Mucosa of descending colon (tissue), 3 donors: ENCODE measurements at places on chromosomes 3 and 15.

GRCh38 chr3:81502236-81502635, 259.2 kb downstream of the GBE1 start:
- DNase-seq = no peak

GRCh38 chr15:29207027-29207757, 62.4 kb downstream of the NSMCE3 start:
- DNase-seq = no peak

- no peak for DNase-seq
Observed at GRCh38 chr15:59278120-59278519, 71.5 kb downstream of the LDHAL6B start.

DNA sequence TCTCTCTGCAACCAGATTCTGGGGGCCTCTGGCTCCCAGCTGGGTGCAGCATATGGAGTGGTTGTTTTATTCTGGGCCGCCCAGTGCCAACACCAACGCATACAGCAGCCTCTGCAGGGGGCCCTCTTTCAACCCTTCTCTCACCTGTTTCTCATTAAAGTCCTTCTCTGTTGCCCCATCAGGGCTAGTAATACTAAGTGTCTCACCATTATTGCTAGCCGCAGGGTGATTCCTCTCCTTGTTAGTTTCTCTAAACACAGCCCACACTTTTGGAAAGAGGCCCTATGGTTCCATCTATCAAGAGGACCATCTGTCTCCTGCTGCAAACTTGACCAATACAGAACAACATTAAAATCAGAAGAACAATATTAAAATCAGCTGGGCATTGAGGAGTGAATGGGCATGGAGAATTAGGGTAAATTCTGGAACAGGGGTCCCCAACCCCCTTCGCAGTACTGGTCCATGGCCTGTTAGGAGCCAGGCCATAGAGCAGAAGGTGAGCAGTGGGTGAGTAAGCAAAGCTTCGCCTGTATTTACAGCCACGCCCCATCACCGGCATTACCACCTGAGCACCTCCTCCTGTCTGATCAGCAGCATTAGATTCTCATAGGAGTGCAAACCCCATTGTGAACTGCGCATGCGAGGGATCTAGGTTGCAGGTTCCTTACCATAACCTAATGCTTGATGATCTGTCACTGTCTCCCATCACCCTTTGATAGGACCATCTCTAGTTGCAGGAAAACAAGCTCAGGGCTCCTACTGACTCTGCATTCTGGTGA, 36.5 kb downstream of the ALS2CL start:
- DNase-seq = no peak

- DNase-seq = no peak
Observed at GRCh38 chr15:33094336-33094735, 100.2 kb downstream of the FMN1 start.

- DNase-seq = no peak
Observed at GRCh38 chr3:170539897-170540296, 46.0 kb downstream of the SLC7A14 start.

GRCh38 chr3:140499114-140499757, 178.6 kb upstream of the TRIM42 start:
- no peak for DNase-seq

- DNase-seq = no peak
Observed at GRCh38 chr3:166531730-166532129, 694.5 kb upstream of the BCHE start.

DNA sequence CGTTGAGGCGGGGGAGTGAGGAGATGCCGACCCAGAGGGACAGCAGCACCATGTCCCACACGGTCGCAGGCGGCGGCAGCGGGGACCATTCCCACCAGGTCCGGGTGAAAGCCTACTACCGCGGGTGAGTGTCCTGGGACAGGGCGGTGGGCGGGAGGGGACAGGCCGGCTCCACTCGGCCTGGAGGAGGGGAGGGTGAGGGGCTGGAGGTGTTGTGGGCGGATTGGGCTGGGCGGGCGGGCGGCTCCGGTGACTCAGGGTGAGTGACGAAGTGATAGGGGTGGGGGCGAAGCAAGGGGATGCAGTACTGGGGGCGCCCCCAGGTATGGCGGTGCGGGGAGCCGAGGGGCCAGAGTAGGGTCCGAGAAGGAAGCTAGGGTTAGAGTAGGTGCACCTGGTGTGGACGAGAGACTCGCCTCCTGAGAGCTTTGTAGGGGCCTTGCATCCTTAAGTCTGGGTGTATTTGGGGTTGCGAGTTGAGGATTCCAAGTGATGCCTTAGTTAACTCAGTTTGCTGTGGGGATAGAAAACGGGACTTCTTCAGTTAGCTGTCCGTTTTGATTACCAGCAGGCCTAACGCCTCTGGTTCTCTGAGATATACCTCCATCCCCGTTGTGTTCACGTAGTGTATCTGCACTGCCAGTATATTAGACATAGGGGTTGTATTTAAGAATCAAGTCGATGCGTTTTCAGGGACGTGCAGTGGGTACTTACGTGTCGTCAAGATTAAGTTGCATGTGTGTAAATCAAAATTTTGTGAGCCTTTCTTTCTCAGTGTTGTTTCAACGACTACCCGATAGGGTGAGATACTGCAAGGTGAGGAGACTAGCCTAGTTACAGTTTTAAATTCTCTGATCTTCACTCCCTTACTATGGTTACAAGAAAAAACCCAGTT, 670 bp downstream of the PRKCI start:
- DNase-seq = peak; percentile 47

DNA sequence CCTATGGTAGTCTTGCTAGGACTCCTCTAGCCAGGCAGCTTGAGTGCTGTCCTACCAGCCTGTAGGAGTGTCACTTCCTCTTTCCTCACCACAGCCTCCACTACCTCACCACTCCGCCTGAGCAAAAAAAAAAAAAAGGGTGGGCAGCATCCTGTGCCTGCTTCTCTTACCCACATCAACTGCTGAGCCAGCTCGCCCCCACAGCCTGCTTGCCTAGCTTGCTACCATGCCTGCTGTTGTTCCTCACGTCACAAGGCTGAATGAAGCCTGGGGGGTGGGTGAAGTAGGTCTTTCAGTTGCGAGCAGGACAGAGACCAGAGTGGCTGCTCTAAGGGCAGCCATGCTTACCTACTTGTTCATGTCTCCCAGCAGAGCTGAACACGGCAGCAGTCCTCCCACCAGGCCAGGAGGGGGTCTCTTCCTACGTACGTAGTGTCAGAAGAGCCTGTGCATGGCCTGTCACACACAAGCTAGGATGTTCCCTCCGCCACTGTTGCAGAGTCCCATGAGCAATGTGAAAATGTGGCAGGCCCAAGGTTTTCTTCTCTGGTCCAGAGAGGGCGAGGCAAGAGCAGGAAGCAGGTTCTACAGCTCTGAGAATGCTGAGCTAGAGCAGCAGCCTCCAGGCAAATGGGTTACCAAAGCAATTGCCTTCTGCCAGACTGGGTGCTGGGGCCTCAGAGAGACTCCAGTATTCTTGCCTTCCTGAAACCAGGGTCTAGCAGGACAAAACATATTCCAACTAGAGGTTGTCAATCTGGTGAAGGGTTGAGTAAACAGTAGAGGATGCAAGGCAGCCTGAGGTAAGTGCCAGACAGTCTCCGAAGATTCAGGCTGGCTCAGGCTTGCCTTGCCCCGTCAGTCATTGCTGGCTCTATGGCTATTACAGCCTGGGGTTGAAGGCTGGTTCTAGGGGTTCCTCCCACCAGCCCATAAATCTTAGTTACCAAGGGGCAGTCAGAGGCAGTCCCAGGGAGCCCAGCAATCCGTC, 8.1 kb downstream of the PPM1M start:
- DNase-seq = peak; percentile 88

GRCh38 chr3:171696805-171697204, 113.5 kb downstream of the PLD1 start:
- no peak for DNase-seq

GRCh38 chr3:141371882-141372281, 3.6 kb downstream of the ZBTB38 start:
- DNase-seq = no peak

DNA sequence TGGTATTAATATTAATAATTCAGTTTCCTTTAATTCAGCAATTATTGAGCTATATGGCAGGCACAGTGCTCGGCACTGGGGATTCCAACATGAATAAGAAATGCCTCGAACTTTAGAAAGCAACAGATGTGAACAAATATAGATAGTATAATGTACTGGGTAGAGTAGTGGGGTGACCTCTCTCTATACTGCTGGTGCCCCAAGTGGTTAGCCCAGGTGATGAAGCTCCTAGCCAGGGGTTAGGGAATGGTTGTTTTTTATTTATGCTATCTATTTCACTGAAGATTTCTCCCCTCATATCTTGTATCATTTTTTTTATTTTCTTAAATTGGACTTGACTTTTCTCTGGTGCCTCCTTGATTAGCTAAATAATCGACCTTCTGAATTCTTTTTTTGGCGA, 62.1 kb downstream of the BHLHE40 start:
- DNase-seq = no peak

- peak; percentile 4 for DNase-seq
Observed at GRCh38 chr3:36494461-36495109, 114.3 kb downstream of the STAC start.

DNA sequence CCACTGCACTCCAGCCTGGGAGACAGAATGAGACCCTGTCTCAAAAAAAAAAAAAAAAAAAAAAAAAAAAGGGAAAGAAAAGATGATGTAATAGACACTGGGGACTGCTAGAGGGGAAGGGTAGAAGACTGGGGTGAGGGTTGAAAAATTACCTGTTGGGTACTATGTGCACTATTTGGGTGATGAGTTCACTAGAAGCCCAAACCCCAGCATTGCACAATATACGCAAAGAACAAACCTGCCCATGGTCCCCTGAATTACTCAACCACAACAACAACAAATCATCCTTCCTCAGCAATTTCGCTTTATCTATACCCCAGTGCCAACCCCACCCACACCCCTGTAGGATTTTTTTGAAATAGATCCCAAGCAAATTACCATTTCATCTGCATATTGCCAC, 13.5 kb downstream of the NIPA1 start:
- no peak for DNase-seq

DNA sequence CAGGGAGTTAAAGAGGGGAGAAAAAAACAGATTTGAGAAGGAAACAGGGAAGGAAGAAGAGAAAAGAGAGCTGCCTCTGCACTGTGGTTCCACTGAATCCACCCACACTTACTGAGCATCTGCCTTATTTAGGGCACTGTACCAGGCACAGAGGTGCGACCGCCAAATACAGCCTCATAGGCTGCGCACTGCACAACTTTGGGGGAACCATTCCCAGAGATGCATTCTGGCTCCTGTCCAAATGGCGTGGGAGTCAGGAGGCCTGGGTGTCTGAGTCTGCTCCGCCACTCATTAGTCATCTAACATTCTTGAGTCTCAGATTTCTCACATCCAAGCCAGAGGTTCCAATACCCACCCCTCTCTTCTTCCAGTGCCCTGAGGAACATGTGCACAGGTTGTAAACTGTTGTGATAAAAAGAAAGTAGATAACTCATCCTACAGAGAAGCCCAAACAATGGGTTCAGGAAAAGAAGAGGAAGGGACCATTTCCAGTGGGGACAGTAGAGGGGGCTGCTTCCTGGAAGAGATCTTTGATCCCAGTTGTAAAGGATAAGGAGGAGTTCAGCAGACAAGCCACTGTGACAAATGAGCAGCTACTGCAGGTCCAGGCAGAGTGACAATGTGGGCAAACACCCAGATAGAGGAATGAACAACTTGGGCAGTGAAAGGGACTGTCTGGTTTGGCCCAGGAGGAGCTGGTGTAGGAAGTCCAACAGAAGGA, 254.6 kb downstream of the UACA start:
- DNase-seq = no peak

DNA sequence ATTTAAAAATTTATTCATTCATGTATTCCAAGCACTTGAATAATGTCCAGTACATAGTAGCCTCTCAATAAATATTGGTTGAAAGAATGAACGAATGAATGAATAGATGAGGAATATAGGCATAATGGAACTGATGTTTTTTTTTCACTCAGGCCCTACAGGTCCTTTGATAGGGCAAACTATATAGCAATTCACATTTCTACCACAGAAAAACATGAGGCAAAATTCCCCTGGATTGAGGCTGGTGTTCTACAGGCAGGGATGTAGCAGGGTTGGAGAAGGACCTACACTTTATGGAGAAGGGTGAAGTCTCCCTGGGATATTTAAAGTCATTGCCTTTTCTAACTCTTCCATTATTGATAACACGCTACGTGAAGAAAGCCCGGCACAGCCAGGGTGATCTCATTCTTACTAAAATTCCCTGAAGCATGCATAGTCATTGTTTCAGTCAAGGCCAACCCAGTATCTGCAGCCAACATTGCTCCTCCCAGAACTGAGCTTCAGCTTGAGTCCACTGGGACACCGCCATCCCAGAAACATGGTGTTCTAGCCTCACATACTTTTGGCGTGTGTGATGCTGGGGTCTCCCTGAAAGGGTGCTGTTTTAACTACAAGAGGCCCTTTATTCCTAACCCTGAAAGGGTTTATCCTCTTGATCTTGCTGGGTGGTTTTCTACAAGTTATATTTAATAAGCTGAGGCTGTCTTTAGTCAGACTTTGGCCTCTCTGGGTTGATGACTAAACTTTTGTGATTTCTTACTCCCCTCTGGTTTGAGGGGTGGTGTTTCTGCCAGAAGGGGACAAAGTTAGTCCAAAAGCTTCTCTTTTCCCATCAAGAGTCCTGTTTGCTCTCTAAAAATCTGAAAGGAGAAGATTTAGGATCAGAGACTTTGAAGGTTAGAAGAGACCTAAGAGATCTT, 25.9 kb upstream of the FBN1 start:
- DNase-seq = no peak

DNA sequence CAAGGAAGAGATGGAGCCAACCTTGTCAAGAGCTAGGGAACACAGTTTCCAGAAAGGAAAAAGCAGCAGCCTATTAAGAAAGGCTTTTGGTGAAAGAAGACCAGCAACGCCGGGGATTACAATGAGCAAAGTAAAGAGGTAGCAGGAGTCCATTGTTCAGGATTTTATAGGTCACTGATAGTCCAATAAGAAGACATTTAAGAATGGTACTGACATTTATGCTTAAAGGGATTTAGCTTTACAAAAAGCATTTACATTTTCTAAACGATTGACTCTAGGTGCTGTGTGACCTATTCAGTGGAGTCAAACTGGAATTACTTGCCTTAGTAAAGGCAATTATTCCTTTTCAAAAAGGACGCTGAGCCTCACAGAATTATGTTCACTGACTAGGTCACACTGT, 40.8 kb downstream of the CSNK1G1 start:
- DNase-seq = no peak

- peak; percentile 17 for DNase-seq
Observed at GRCh38 chr3:11307830-11308432, 35.7 kb downstream of the ATG7 start.

DNA sequence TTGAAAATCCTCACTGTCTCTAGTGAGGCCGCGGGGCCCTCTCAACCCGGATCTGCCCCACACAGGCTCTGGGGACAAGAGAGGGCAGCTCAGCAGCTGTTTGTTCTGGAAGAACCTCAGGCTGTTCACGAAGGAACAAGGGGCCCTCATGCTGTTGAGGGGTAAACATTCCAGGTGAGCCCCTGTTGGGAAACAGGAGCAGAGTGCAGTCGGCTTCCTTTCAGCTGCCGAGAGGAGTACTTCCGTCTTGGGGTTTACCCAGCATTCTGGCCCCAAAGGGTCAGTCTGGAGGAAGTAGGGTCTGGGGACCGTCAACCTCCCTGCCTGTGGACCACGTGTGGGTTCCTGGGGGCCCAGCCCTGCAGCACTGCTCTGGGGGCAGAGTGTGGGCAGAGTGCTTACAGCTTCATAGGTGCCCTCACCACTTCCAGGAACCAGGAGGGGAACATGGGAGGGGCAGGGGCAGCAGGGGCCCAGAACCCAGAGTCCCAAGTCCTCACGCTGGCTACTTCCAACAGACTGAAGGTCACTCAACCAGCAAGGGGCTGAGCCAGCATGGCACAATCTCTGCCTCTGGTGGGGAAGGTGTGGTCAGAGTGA, 49.2 kb upstream of the CTSH start:
- no peak for DNase-seq
